ENCODE measurements at places on chromosomes 1 and 21. TPM values are rescaled to one million over a fixed set of nuclear protein-coding genes. Genes with fewer than 3 reads are reported as not detected.

GRCh38 chr1:51188230-51188629, 47.8 kb upstream of the RNF11 start:
- DNase-seq: no peak

The AVPR1B gene
- not detected for polyA plus RNA-seq

DNA sequence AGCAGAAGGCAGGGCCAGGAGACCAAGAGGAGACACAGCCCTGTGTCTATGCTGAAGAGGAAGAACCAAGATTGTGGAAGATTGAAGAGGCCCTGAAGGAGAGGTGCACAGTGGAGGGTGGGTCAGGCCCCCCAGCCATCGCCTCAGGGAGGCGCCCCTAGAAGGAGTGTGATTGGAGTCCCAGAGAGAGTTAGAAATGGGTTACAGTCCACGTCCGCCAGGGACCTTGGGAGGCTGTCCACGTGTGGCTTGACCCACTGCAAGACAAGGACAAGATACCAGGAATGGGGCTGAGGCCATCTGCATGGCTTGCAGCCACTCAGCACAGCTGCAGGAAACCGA, 375.1 kb downstream of the NPHP4 start:
- no peak for DNase-seq

GRCh38 chr1:161382214-161383019, 14.7 kb upstream of the CFAP126 start:
- DNase-seq: no peak
